ENCODE measurements at places on chromosomes 5 and 9.
A peak's percentile ranks its signal among the peaks of the same experiment; 100 is the strongest.

GRCh38 chr5:65663804-65664521 lies 39.1 kb downstream of the SHLD3 start:
- DNase-seq: no peak

GRCh38 chr5:18276939-18277338 lies 642.7 kb downstream of the TAF11L14 start:
- DNase-seq: no peak

DNA sequence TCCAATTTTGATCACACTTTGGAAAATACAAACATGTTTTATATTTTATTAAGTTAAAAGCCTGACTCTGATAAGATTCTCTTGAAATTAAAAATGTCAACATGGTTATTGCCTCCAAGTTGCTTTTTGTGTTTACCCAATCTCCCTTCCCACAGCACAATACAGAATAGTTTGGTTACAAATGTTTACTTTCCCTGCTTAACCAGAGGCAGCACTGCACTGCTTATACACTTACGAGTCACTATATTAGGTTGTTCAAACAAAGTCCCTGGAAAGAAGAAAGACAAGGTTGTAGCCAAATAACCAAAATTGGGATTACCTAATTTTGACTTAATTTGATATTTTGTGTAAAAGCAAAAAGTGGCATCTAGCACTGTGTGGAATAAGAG lies 25.9 kb downstream of the SRFBP1 start:
- DNase-seq: no peak

GRCh38 chr5:29833394-29833793 lies 1360.1 kb upstream of the CDH6 start:
- no peak for DNase-seq

GRCh38 chr9:33375238-33375840 lies 27.0 kb downstream of the AQP7 start:
- no peak for DNase-seq

- DNase-seq: no peak
Measured at GRCh38 chr9:73565833-73566465, 414.3 kb downstream of the ANXA1 start.

GRCh38 chr9:72980600-72981265 lies 27.9 kb upstream of the ALDH1A1 start:
- DNase-seq: no peak

DNA sequence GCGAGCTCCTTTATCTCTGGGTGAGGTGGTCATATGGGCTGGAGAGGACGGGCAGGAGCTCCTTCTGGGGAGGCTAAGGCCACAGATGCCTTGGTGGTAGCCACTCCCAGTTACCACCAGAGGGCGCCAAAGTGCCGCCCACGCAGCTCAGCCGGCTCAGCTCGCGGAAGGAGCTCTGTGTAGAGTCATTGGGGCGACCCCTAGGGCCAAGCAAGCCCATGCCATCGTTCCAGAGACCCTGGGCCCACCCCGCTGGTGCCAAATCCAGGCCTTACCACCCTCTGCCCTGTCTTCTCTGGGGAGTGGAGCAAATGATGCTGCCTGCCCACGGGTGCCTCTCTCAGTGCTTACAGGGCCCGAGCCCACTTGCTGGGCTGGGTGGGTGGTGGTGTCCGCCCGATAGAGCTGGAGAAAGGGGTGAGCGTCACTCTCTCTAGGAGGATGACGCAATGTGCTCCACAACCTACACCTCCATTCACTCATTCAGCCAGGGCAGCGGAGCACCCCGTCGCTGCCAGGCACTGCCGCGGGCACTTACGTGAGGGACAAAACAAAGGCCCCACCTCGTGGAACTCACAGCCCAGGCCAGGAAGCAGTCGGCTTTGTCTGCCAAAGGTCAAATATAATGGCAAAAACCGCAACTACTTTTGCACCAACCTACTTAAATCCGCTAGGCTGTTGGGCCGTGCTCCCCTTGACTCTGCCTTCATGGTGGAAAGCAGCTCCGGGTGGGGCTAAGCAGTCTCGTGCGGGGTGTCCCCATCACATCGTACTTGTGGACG lies 13.8 kb downstream of the TSPAN17 start:
- peak; percentile 68 for DNase-seq

- DNase-seq: peak; percentile 96
Measured at GRCh38 chr9:97982683-97983588, at the start of gene ANP32B. TSS of gene ANP32B (plus strand) at chr9:97983341. CDS start at chr9:97983556, 215 bp downstream.

GRCh38 chr5:73445665-73446630 lies 2.6 kb downstream of the FOXD1 start:
- DNase-seq: no peak

- no peak for DNase-seq
Measured at GRCh38 chr5:54484219-54484894, 28.9 kb downstream of the HSPB3 start.

GRCh38 chr9:125839317-125839716 lies 92.1 kb downstream of the PBX3 start:
- no peak for DNase-seq

DNA sequence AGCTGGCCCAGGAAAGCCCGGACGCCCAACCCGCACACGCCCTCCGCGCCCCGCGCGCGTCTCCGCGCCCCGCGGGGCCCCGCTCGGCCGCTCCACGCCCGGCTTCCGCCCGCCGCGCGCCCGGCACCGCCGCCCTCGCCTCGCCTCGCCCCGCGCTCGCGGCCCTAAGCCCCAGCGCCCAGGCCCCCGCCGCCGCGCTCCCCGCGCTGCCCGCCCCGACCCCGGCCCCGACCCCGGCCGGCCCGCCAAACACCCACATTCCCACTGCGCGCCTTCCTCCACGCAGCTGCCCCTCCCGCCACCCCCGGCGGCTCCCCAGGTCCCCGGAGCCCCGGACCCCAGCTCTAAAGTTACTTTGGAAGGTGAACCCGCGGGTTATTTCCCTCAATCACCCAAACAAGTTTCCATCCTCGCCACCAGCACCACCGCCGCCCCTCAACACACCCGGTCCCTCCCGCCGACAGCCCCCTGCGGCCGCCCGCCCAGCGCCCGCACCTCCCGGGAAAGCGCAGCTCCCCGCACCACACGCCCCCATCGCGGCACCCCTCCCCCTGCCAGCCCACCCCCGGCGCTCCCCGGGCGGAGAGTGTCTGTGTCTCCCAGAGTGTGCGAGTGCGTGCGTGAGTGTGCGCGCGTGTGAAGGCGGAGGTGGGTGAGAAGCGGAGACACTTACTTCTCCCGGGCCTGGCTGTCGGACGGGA lies 439 bp downstream of the SSBP2 start:
- peak; percentile 36 for DNase-seq

DNA sequence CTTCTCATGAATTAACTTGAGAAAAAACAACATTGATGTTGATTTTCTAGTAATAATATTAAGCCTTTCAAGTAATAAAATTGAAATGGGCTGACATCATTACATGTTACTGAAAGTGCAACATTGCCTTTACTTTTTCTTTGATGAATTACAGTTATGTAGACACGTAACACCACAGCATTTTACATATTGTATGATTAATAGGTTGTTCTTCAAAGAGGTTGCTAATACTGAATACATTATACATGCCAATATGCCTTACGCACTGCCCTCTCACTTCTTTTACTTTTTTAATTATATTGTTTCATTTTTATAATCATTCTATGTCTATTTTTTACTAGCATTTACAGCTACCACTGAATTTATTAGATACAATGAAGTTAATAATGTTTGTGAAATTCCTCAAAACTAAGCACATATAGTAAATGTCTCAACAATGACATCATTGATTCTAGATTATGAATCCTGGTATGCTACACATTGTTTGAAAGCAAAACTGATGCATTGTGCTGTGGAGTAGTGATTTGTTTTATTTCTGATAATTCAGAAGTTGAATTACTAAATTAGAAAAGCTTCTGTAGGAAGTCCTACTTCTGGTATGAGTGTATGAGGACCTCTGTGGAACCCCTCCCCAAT lies 464.4 kb upstream of the IZUMO3 start:
- DNase-seq: no peak

- no peak for DNase-seq
Measured at GRCh38 chr9:135265931-135266330, 178.5 kb downstream of the OLFM1 start.

DNA sequence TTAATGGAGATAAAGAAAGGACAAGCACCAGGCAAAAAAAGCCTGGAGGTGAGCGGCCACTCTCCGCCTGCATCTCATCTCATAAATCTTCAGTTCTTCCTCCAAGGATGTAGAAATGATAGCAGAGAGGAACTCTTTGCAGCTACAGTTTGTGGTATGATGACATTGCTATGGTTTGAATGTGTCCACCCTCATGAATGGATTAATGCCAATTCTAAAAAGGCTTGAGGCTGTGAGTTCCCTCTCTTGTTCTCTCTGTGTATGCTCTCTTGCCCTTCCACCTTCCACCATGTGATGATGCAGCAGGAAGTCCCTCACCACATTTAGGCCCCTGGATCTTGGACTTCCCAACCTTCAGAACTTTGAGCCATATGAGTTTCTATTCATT lies 126.4 kb downstream of the SPOCK1 start:
- no peak for DNase-seq

DNA sequence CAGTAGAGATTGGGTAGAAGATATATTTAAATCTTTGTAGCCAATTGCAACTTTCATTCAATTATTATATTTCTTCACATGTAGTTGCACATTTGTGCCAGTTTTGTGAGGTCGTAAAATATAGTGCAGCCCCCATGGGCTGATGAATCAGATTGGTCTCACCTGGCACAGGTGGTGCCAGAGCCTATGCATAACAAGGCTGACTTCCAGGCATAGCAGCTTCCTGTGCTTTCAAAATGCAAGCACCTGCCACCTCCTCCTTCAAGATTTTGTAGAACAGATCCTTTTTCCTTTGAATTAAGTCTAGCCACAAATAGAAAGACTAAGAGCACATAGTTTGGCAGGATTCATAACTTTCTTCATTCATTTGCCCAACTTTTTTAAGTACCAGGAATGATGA lies 87.1 kb downstream of the STARD4 start:
- no peak for DNase-seq

- DNase-seq: no peak
Measured at GRCh38 chr9:108582726-108583125, 273.1 kb downstream of the ACTL7B start.

DNA sequence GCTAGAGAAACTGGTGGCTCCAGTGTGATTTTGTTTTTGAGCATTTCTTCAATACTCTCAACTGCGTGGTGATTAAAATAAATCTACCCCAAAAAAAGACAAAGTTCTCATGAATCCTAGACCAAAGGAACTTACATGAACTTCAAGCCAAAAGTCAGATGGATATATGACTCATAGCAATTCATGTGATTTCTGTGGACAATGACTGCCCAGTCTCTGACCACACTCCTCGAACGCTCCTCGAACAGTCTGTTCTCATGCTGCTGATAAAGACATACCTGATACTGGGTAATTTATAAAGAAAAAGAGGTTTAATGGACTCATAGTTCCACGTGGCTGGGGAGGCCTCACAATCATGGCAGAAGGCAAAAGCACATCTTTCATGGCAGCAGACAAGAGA lies 46.4 kb upstream of the CEP78 start:
- no peak for DNase-seq

DNA sequence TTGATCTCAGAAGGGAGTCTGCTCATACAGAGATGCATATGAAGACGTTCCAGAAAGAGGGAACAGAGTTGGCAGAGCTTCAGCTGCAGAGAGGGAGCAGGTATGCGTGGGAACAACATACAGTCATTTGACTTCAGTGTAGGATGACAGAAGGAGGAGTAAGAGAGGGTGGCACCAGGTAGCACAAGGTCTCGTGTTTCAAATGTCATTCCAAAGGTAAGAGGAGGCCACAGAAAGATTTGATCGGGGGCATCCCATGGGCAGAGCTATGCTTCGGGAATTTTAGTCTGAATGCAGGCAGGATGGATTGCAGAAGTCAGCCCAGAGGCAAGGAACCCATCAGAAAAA lies 367.1 kb downstream of the CDK5RAP2 start:
- DNase-seq: no peak

GRCh38 chr5:174532455-174533453 lies 191.6 kb upstream of the MSX2 start:
- no peak for DNase-seq

GRCh38 chr9:18154661-18155060 lies 319.3 kb upstream of the ADAMTSL1 start:
- no peak for DNase-seq

- DNase-seq: no peak
Measured at GRCh38 chr9:133155156-133155555, 8.6 kb downstream of the GBGT1 start.

GRCh38 chr5:180380441-180380840 lies 27.3 kb upstream of the GFPT2 start:
- no peak for DNase-seq

GRCh38 chr5:180815293-180815917 lies 12.8 kb upstream of the MGAT1 start:
- DNase-seq: no peak

DNA sequence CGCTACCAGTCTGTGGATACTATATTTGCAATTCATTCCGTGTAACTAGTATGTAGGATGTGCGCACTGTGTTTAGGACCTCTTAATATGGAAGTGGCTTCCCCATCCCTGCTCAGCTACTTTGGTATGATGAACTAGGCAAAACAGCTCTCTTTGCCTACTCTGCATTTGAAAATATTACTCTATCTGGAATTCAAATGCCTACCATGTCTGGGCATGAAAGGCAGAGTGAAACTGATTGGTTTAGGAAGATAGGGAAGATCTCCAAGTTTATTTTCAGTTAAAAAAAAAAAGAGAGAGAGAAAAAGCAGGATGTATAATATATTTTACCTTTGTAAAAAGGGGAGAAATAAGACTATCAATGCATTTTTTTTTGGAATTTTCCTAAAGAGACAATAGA lies 74.1 kb upstream of the ELL2 start:
- DNase-seq: no peak

- DNase-seq: no peak
Measured at GRCh38 chr5:102733534-102733933, 21.6 kb upstream of the PAM start.

DNA sequence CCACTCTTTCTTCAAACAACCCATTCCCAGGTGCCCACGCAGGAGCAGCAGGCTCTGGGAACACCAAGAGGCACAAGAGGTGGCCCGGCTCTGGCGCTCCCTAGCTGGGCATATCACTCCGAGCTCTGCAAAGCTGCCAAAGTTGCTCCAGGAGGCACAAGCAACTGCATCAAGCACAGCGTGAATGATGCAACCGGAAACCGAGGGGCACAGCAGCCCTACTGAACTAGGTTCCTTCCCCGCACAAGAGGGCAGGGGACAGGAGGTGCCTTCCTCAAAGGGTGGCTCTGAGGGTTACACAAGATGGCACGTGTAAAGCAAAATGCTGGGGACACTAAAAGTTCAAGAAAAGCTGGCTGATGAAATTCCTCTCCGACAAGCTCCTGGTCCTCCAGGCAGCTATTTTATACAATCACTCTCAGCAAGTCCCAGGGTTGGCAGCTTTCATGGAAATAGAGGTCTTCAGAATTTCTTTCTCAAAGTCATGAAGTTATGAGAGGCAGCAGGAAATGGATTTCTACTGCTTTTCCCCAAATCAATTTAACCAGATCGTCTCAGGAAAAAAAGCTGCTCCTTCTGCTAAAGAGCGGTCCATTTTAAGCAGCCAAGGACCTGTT lies 22.9 kb downstream of the PSMB7 start:
- no peak for DNase-seq

GRCh38 chr9:35357826-35358225 lies 132.1 kb upstream of the RUSC2 start:
- DNase-seq: no peak

DNA sequence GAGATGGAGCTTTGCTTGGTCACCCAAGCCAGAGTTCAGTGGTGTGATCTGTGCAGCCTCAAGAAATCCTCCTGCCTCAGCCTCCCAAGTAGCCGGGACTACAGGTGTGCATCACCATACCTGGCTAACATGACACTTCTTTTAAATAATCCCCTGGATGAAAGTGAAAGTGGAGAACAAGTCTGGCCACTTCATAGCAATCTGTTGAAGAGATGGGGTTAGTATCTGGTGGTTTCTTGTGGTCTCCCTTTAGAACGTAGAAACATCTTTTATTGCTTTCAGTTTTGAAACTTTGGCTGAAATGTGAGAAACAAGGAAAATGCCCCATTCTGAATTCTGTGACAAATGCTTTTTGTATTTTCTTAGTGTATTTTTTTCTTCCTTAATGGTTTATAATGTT lies 452.5 kb upstream of the RIOK2 start:
- DNase-seq: no peak

Data from activated naive CD4-positive, alpha-beta T cell (primary cell).